ENCODE measurements at places on chromosomes 12 and 14.

GRCh38 chr12:67534681-67535080 is 113.9 kb upstream of the DYRK2 start:
- DNase-seq, result peak; percentile 55

DNA sequence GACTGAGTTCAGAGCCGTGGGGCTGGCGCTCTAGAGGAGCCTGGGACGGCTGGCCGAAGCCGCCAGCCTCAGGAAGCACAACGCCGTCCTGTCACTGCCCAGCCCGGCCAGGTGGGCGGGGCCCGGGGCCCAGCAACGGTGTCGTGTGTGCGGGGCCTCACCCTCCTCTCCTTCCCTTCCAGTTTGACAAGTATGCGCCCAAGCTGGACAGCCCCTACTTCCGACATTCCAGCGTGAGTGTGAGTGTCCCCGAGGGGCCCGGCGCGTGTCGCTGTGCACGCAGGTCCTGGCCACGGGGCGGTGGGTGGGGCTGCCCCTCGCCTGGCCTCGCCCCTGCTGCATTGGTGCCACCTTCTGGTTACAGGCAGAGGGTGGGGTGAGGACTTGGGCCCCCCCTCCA is 38.3 kb downstream of the LRCOL1 start:
- no peak for DNase-seq

DNA sequence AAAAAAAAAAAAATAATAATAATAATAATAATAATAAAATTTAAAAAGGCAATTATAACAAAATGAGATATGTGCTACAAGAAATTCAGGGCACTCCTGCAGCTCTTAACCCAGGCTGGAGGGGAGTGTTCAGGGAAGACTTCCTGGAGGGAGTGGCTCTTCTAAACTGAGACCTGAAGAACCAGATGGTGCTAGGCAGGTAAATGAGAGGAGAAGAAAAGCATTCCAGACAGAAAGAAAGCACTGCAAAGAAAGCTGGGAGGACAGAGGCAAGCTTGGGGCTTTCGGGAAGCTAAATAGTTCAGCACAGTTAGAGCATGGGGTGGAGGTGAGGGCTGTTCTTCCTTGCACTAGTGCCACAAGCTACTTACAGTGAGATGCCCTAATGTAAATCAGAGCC is 9.9 kb upstream of the SRSF9 start:
- no peak for DNase-seq

GRCh38 chr12:117986705-117987469 is 18.1 kb upstream of the KSR2 start:
- DNase-seq, result peak; percentile 1

DNA sequence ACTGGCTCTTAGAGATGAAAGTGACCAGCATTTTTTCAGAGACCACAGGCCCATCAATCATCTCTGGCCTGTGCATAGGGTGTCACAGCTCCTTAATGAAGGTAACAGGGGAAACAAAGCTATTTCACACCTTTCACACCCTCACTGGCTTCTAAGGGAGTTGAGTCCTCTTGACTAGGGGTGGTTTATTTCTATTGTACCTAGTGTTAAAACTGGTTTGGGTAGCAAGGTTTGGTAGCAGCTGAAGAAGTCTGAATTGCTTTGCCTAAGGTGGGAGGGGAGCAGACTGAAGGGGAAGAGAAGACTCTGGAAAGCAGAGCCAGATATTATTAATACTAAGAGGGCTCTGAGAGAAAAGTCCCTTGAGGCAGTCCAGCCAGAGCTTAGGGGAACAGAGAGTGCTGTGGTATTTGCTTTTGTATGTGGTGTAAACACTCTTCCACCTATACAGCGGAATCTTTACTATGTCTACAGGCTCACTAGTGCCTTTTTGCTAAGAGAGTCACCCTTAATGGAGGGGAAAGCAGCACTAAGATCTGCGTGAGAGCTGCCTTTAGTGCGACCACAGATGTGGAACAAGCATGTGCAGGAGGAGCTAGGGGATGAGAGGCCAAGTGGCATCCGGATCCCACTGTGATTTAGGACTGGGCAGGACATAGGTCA is 95.8 kb downstream of the STXBP6 start:
- DNase-seq, result no peak

GRCh38 chr12:102816816-102817434 is 100.1 kb downstream of the PAH start:
- no peak for DNase-seq

DNA sequence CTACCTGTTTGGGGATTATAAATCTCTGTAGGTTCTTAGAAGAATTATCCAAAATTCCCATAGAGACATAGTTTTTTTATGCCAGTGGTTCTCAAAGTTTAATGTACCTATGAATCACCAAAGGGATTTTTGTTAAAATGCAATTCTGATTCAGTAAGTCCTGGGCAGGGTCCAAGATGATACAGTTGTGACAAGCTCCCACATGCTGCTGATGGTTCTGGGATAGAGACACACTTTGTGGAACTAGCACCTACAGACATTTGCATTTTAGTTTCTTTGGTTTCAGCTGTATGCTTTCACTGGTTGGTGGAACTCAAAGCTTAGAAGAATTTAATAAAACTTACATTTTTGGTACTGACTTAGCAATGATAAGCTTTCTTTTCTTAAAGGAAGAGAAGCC is 80.4 kb downstream of the PTCSC3 start:
- DNase-seq, result no peak

- no peak for DNase-seq
Observed at GRCh38 chr12:59499774-59500173, 96.1 kb upstream of the SLC16A7 start.

DNA sequence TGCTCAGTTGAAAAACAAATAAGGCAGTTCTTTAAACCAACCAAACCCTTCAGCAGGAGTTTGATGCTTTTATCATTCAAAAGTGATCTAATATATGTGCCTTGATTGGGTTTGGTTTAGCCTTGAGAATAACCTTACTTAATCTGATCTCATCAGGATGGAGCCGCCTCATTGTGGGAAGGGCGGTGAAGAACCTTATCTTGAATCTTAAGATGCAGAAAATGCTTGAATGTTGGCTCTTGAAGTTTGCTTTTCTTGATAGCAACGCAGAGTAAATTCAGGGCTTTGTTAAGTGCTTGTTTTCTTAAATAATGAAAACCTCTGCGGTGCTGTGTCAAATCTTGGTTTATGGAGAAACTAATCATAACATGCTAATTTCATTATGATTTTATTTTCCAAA is 138.2 kb downstream of the MON2 start:
- no peak for DNase-seq

DNA sequence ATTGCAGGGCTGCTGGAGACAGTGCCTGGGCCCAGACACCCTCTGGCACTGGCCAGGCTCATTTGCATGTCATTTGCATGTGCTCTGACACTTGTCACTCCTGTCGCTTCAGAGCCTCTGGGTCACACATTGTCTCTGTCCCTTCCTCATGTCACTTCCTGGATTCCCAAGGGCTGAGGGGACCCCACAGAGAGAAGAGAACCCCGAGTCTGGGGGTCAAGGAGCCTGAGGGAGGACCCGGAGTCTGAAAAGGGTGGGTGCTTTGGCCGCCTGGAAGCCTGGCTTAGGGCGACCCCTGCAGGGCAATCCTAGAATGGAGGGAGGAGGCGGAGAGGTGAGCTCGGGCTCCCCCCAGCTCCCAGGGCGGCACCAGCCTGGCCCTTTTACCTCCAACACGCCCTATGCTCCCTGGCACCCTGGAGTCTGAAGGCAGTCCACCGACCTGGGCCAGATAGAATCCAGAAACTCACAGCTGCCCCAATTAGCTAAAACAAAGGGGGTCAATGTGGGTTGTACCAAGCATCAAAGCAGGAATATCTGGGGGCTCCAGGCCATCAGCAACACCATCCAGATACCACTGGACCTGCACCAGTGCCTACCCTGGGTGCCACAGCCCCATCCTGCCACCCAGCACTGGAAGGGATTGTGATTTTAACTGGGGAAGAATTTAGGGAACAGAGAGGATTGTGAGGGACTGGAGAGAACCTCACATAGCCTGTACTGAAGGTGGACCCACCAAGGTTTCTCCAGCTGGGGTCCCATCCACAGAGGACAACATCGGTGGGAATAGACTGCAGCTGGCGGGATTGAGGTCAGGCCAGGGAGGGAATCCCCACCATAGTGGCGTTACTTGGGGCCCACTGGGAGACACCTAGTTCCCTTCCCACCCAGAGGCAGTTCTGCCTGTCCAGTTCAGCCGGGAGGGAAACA is 21.8 kb upstream of the KRT78 start:
- DNase-seq, result peak; percentile 69

DNA sequence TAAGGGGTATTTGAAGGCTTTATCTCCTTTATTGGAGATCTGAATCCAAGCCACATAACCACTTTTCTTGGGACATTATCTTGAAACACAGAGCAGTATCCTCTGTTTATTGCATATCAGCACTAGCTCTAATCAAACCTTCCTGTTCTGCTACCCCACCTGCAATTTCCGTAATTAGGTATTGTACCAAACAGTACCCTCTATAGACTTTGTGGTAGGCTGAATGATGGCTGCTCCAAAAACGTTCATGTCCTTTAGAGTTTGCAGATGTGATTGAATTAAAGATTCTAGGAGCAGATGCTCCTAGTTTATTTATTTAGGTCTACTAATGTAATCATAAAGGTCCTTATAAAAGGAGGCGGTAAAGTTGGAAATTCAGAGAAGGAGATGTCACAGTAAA is 573.0 kb upstream of the ATXN7L3B start:
- no peak for DNase-seq

- DNase-seq, result no peak
Observed at GRCh38 chr12:34163443-34163842, 141.1 kb downstream of the ALG10 start.

DNA sequence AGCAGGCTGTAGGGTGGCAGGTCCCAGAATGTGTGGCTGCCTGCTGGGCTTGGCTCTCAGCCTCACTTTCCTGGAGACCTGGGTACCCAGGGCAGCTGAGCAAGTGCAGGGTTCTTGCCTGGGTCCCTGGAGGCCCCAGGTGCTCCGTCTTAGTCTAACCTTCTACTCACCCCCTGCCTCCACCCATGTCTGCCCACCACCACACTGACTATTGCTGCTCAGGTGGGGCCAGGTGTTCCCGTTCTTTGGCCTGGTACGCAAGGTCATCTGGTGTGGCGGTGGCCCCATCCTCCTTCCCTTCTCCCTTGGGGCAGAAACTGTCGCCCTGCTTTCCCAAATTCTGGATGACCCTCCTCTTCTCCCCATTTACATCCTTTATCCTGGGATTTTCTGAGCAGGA is 319.9 kb downstream of the TMEM121 start:
- no peak for DNase-seq

Measured in SJCRH30 (cell line).